ENCODE measurements at places on chromosomes 1 and 21.

- no peak for DNase-seq
Observed at GRCh38 chr1:205452364-205452763, 3.5 kb downstream of the BLACAT1 start.

DNA sequence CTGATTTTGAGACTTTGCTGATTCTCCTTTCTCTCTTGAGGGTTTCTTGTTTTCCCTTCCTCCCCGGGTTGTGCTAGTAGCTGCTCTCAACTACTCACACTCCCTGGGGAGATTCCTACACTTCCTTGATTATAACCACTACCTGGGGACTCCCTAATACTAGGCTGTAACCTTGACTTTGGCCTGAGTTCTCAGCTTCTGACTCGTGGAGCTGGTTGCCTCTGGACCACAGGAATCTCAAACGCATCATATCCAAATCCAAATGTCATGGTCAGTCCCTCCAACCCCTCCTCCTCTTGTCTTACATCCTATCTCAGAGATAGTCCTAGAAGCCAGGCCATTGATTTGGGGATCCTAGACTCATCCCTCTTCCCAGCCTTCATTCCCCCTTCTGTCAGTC lies 12.0 kb downstream of the MOV10 start:
- DNase-seq = peak; percentile 9

DNA sequence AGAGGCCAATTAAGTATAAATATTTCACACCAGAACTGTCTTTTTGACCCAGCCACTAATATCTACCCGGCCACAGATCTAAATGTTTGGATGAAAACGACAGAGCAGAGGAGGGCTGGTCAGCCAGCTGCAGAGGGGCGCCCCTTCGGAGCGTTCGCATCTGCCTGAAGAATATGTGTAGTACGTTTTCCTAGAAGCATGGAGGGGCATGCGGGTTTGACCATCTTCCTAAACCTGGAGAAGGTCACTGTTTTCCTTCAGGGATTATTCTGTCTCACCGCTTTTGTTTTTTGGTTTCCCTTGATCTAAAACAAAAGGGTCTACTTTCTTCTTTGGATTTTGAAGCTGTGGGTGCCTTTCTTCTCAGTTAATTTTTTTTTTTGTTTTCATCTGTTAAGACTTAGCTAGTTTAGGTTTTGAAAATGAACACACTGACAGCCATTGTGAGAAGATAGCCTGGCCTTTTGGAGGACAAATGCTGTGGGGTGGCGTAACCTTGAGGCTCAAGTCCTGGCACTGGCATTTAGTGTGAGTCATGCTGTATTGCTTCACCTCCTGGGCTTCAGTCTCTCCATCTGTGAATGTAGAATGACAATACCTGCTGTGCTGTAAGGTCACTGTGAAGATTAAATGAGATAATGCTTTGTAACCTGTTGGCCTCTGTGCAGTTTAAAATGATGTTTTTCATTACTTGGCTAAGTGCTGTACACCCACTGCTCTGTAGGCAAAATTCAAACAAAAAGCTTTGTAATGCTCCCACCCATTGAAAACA lies 74.1 kb upstream of the IRF2BP2 start:
- no peak for DNase-seq

GRCh38 chr1:22075718-22076117 lies 23.2 kb downstream of the CDC42 start:
- no peak for DNase-seq

DNA sequence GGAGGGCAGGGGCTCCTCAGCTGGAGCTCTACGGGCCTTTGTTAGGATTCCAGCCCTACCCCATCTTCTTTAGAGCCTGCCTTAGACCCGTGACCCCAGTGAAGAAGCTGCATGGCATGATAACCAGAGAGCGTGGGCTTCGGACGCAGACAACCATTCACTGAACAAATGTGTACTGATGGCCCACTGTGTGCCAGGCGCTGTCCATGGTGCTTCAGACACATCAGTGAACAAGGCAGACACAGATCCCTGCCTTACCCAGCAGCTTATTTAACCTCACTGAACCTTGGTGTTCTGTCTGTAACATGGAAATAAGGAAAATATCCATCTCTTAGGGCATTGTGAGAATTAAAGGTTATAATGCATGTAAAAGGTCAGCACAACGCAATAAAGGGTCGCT lies 9.5 kb downstream of the CHIT1 start:
- DNase-seq = no peak

Measured in K562 (cell line).